SK-N-SH (cell line): ENCODE measurements at places on chromosomes 16 and 17.

DNA sequence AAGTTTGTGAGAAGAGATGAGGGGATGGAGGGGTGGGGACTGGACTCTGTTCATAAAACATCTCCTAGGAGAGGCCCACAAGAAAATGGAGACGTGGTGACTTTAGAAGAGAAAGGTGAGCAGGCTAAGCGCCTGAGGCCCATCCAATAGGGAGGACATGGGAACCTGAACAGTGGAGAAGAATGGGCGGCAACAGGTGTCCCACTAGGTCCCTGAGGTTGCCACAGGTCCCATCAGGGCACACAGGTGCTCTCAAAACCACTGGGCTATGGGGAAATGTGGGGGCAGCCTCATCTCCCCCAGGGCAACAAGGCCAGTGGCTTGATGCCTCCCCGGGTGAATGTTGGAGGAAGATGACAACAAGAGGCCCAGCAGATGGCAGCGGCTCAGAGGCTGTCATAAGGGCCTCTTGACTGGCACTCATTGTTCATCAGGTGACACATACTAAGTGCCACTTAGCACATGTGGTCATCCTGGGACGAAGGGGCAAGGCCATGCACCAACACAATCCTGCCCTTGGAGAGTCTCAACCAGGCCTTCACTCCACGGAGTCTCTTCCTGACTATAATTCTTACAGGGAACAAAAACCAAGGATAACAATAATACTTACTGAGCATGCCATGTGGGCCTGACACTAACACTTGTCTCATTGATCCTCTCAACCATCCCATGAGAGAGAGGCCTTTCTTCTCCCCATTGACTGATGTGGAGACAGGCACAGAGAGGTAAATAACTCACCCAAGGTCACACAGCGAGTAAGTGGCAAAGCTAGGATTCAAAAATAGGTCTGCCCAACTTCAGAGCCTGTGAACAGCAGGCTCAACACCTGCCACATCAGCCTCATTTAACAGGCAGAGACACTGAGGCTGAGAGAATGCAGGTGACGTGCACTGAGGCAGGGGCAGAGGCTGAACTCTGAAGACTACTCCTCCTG, 38.0 kb downstream of the CUEDC1 start:
- DNase-seq = no peak

DNA sequence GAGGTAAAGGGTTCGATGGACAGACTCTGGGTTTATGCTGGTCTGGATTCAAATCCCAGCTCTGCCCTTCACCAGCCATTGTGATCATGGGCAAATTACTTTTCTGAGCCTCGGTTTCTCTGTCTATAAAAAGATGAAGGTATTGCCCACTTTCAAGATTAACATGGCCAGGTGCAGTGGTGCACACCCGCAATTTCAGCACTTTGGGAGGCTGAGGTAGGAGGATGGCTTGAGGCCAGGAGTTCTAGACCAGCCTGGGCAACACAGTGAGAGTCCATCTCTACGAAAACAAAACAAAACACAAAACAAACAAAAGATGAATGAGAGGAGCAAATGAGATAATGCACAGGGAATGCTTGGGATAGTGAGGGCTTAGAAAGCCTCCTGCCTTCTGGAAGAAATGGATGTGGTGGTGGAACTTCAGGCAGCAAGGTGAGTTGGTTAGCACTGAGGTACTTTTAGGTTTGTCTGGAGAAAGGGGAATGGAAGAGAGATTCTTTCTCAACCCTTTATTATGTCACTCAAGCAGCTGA, 8.5 kb downstream of the ADGRG3 start:
- no peak for DNase-seq

- DNase-seq = peak; percentile 86
These were observed at the start of gene GABARAP for GRCh38 chr17:7241783-7242716. TSS of gene GABARAP (minus strand) at chr17:7242449. CDS start at chr17:7242330, 119 bp downstream.

DNA sequence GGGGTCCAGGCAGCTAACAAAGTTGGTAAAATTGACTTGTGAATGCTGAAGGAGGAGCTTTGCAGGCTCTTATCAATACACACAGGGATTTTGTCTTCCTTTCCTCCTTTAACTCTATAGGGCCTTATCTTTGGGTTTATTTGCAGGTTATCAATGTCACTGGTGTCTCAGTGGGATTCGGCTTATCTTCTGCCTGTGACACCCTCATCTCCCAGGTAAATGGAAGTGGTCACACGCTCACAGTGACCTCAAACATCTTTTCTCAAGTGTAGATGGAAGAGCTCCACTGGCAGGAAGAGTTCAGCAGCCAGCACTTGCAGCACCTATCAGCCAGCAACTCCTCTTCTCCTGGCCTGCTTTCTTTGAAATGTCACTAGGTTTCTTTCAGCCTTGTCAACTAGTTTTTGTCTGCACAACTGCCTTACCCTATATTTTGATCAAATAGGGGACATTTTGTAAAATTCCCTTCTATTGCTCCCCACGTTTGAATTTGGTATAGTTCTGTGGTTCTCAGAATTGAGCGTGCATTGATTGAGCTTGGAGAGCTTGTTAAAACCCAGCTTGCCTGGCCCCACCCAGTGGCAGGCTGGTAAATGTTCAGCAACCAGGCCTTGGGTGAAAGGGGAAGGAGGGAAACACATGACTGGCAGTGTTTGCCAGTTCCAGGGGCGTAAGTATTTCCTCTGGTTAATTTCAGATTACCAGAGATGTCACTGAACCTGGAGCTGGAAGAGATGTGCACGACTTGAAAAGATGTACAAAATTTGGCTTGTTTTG, 12.8 kb downstream of the SLC47A1 start:
- DNase-seq = no peak

DNA sequence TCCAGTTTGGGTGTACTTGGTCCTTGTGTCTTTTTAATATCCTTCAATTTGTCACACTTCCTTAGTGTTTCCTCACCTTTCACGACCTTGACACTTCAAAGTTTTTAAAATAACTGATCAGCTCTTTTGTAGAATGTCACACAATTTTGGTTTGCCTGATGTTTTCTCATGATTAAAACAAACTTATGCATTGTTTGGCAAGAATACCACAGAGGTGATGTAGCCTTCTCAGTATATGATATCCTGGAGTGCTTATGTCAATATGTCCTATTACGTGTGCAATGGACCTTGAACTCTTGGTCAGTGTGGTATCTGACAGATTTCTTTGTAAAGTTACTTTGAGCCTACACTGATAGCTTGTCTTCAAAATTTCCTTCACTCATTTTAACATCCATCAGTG, 297.4 kb downstream of the CNTNAP4 start:
- DNase-seq = no peak

GRCh38 chr16:58501242-58502131, 1.5 kb downstream of the NDRG4 start:
- peak; percentile 90 for DNase-seq

- no peak for DNase-seq
These were observed 238.3 kb downstream of the CPPED1 start for GRCh38 chr16:12565423-12565822.

- DNase-seq = no peak
These were observed 22.3 kb downstream of the SYCE1L start for GRCh38 chr16:77221482-77221881.

DNA sequence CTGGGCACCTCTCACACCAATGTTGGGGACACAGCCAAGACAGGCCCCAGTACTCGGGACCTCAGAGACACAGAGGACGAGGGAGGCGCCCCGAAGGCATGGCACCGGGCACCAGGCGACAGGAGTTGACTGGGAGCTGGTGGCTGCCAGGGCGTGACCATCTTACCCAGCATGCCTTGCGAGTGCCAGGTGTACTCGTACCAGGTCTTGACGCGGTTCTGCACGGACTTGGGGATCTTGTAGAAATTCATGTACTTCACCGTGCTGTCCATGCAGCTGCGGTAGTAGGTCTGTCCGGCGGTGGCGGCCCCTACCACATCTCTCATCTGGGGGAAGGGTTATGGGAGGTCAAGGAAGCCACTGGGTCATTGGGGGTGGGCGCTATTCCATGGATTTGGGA, 67.3 kb downstream of the CNGB1 start:
- no peak for DNase-seq

GRCh38 chr16:1687427-1688316, 9.6 kb downstream of the JPT2 start:
- no peak for DNase-seq

GRCh38 chr16:22347100-22347820, 27.2 kb downstream of the CDR2 start:
- DNase-seq = no peak

DNA sequence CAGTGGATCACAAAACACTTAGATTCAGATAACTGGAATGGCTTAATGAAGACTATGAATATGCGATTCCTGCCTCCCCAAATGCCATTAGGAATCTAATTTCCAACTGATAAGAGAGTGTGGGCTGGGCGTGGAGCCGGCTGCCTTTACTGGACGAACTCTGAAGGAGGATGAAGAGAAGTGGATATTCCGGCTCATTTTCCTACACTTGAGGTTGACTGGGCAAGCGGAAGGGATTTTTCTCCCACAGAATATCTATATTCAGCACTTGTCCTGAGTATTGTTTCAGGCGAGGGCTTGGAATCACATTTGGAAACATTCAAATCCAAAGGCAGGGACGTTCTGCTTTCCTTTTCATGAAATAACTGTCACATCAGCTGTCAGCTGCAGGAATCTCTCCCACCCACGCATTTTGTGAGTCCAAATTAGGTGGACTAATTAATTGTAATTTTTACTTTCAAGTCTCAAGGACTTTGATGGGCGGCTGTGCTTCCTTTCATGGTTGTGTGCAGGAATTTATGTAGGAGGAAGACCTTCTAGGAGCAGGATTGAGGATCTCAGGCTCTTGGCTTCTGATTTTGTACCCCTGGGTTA, 138.5 kb downstream of the PITPNC1 start:
- no peak for DNase-seq

GRCh38 chr17:7495906-7496434, 11.8 kb downstream of the POLR2A start:
- no peak for DNase-seq

DNA sequence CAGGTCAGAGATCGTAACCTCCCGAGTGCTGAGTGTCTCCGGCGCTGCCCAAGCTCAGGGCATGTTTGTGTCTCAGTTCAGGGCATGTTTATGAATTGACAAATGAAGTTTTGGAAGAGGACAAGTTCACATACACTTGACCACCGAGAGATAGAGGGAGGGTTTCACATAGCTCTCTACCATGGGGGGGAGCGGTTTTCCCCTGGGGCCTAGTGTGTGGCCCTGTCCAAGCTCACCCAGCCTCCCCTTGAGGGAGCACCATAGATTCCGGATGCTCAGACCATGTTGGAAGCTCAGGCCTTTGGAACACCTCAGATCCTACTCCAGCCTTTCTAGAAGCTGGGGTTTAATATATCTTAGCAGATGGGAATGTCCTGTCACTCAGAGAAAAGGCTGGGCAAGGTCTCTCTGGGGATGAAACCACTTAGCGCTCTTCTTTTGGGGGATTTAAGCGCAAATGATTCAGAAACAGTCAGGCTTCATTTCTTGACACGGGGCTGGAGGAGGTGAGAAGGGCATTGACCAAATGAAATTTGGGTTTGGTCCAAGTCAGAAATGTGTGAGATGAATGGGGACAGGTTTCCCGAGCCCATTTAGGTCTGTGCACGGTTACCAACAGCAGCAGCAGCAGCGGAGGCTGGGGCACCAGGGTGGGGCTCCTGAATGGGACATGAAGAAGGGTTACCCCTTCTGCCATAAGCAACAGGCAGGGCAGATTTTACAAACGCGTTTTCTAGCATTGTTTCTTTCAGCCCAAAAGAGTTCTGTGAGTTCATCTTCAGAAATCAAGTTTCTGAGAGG, 96.6 kb downstream of the METRNL start:
- DNase-seq = no peak

DNA sequence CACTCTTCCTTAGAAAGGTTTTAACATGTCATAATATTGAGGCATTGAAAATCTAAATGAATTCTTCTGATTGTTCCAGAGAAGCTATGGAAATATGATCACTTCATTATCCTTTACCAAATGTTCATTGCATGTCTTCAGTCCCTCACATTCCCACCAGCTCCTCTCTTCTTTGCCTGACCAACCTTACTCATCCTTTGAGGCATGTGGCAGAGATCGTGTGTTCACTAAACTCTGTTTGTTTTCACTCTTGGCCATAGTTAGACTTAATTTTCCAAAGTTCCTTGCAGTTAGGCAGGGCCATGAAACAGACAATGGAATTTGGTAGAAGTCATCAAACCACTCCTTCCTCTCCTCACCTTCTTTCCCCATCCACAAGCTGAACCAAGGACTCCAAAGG, 266.5 kb upstream of the HSBP1 start:
- no peak for DNase-seq

GRCh38 chr17:863880-864279, 81.7 kb downstream of the MRM3 start:
- no peak for DNase-seq

- DNase-seq = no peak
These were observed 365.4 kb upstream of the C16orf82 start for GRCh38 chr16:26701243-26701886.

DNA sequence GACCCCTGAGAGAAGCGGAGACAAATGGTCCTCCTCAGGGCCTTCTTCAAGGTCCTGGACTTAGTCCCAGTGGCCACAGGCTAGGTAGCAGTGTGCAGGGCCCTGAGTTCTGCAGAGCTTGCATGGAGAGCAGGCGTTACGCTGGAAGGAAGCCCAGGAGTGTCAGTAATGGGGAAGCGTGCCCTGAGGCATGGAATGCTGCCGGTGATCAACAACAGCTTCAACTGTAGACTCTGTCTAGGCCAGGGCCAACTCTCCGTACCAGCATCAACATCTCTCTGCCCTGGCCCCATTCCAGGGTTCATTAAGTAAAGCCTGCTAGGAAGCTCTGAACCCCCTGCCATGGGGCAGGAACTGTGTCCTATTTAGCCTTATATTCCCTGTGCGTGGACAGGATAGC, 568 bp upstream of the TNK1 start:
- DNase-seq = peak; percentile 54

DNA sequence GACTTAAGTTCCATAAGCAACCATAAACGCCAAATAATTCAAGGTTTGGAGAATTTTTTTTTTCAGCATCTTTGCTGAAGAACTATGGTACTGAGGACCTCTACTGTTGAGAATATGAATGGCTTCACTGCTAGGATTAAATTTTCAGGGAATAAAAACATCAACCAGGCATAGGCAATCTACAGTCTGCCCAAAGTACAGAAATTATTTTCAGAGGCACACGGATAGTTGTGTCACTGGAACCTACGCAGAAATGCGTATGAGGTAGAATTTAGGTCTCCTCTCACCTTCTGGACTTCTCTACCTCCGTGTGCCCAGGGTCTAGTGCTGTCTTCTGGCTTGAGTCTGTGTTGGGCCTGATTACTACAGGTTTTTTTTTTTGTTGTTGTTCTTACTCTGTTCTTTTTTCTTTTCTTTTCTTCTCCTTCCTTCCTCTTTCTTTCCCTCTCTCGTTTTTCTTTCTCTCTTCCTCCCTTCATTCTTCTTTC, 39.7 kb downstream of the NACA2 start:
- peak; percentile 75 for DNase-seq

DNA sequence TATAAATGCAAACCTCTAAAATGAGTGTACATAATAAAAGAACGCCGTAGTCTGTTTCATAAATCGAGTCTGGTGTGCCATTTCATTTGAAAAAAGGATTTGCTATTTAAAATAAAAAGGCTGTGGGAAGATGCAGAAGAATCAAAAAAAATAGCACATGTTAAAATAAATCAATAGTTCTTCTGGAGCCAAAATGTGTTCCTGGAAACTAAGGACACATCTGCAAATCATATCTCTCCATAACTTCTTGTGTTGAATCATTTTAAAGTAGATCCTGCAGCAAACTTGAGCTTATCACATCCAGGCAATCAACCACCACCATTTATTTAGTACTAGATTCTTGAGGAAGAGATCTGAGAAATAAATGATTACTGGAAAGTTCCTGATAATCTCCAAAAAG, 29.0 kb downstream of the XPO6 start:
- DNase-seq = no peak

GRCh38 chr17:43618276-43618675, 43.4 kb downstream of the MEOX1 start:
- no peak for DNase-seq

- DNase-seq = peak; percentile 90
These were observed 59.1 kb downstream of the TIMM22 start for GRCh38 chr17:1055751-1056645.
